Globus pallidus (tissue), 1 donor: ENCODE measurements at places on chromosomes 5 and 9.

- DNase-seq, result no peak
Measured at GRCh38 chr9:124215956-124216355, 41.8 kb upstream of the NEK6 start.

GRCh38 chr9:109401990-109402318 is 81.1 kb upstream of the EPB41L4B start:
- DNase-seq, result no peak

DNA sequence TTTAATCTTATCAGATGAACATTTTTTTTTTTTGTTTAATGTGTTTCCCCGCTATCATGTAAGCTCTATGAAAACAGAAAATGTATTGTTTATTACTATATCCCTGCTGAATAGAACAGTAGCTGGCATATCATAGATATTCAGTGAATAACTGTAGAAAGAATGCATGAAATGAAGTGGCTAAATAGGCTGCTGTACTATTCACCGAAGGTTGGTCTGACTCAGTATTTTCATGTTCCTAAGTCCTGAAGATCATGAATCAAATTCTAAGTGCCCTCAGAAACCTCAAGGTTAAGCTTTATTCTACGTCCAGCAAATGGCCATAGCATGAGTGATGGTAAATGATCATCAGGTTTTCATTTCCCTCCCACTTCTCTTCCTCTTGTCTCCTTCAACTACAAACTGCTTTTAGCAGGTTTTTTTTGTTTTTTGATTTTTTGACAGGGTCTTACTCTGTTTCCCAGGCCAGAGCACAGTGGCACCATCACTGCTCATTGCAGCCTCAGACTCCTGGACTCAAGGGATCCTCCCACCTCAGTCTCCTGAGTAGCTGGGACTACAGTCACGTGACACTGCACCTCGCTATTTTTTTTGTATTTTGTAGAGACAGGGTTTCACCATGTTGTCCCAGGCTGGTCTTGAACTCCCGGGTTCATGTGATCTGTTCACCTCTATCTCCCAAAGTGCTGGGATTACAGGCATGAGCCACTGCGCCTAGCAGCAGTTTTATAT is 19.1 kb upstream of the ZFAND5 start:
- no peak for DNase-seq

- no peak for DNase-seq
Measured at GRCh38 chr9:104819033-104819432, 55.1 kb downstream of the NIPSNAP3B start.

- no peak for DNase-seq
Measured at GRCh38 chr5:110159202-110159601, 469.5 kb downstream of the MAN2A1 start.

- DNase-seq, result no peak
Measured at GRCh38 chr5:57494104-57495098, 11.8 kb upstream of the ACTBL2 start.

- peak; percentile 16 for DNase-seq
Measured at GRCh38 chr5:78355561-78355960, 4.9 kb upstream of the SCAMP1 start.

DNA sequence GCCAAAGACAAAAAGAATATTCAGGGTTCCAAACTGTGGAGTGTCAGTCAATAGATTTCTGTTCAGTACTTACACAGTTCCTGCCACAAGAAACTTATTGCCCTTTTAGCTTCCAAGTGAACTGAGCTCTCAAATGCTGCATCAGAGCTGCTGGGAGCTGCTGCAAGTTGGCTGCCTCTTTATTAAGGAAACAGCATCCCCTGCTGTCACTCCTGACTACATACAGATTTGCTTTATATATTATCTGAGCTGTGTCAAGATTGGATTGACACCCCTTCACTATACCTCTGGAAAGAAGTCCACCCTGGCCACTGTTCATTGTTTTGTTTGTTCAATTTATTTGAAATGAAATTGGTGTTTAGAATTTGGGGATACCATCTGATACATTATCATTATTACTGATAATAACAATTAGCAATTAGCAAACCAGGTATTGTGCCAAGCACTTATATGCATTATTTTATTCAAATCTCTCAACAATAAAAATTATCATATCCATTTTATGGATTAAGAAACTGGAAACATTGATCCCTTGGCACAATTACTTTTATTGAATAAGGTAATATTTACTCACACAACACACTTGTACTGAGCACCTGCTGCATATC is 16.4 kb upstream of the C5orf58 start:
- peak; percentile 46 for DNase-seq

- peak; percentile 45 for DNase-seq
Measured at GRCh38 chr9:100074093-100074492, 24.7 kb downstream of the ERP44 start.

DNA sequence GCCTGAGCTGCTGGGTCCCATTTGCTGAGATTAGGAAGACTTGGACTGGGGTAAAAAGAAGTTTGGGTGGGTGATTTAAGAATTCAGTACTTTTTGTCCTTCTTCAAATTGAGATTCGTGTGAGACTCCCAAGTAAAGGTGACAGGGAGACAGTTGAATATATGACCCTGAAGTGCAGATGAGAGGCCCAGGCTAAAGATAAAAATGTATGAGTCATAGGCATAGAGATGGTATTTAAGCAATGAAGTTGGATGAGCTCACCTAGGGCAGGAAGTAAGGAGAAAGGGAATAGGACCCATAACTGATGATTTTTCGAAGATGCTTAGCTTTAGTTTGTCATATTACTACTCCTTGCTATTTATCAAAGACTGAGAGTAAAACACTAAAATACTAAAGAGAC is 255.9 kb upstream of the ADRA1B start:
- DNase-seq, result no peak

- DNase-seq, result no peak
Measured at GRCh38 chr5:103424453-103425205, 138.0 kb downstream of the NUDT12 start.

DNA sequence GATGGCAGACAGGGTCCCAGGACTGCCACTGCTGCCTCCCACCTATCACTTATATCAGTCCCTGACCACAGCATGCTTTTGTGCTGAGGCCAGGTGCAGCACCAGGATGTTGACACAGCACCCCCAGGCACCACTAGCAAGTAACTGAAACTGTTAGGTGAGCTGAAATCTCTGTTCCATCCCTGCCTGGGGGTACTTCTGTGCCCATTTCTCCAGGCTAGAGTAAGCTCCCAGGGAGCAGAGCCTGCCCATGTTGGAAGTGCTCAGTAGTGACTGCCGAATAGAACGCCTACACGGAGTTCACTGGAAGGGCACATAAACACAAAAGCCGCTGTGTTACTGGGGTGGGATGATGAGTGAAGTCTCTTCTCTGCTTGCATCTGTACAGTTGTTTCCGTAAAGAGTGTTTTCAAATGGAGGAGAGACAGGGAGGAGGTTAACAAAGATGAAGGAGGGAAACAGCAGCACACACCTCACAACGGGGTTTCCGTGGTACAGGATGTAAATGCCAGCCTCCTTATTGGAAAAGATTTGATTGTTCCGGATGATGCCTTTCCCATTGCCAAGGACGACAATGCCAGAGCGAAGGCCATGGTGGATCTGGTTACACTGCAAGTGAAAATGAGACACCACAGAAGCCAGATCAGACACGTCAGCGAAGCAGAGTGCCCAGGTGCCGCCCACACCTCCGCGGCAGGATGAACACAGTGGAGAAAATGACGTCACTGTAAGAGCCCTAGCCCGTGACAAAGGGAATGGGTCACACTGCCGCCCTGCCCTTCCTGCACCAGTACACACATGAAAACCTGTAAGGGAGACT is 43.1 kb downstream of the POLR1E start:
- DNase-seq, result no peak

GRCh38 chr5:38546691-38547146 is 9.7 kb downstream of the LIFR start:
- DNase-seq, result no peak

DNA sequence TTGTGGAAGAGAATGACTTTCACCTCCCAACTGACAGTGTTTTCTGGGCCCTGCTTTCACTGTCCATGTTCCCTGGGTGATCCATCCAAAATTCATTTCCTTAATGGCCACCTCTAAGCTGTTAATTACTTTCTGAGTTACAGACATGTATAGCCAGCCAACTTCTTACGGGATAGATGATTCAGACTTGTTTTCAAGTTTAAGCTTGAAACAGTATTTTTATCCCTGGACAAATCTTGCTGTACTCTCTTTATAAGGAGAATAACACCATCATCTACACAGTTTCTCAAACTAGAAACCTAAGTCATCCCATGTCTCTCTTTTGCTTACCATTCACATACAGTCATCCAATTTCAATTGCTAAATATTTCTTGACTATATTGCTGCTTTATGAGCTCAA is 6.9 kb downstream of the FAM174A start:
- no peak for DNase-seq

GRCh38 chr5:135501965-135502364 is 33.8 kb downstream of the NEUROG1 start:
- DNase-seq, result no peak

DNA sequence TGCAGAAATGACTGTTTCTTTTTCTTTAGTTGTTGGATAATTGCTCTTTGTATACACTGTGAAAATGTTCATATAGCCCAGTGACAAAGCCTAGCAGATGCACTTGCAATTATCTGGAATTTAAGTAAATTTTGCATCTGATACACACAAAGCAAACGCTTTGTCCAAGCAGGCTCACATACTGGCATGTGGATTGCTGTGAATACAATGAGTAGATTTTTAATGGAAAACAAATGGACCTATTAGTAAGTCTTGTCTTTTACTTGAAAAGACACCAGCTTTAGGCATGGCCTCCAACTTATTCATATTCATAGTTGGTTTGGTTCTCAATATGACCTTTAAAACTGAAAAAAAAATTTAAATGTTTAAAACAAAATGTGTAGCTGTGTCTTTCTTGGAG is 1299.8 kb upstream of the WWC1 start:
- peak; percentile 16 for DNase-seq

- DNase-seq, result peak; percentile 54
Measured at GRCh38 chr9:136978865-136979544, 1.7 kb downstream of the PTGDS start.

GRCh38 chr5:1181451-1182359 is 19.7 kb upstream of the SLC6A19 start:
- no peak for DNase-seq

DNA sequence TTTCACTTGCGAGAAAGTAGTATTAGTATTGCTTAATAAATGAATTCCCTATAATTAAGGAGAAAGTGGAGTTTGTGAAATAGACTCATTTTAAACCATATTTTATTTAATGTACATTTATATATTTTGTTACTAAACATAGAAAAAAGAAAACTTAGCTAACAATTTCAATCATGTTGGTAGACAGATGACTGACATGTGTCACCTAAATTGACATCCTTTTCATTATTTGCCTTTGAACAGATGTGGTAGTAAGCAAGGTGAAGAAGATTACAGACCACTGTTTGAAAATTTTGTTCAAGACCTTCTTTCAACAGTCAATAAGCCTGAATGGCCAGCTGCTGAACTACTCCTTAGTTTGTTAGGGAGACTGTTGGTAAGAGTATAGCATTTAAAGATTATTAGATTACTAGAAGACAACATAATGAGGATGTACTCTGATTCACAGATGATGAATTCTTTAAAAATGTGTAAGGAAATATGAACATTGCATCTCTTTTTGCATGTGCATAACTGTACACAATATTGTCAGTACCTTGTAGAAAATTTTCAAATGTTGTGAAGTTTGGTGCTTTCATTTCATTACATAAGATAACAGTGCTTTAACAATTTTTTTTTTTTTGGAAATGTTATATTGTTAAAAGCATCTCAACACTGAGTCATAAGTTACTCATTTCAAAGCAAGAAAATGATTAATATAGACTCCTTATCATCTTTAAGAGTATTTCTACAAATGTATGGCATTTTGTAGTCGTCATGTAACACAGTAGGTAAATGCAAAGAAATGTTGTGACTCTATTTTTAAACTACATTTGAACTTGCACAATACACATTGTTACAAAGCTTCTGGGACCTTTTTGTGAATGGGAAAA is 139.5 kb downstream of the NIPBL start:
- no peak for DNase-seq

DNA sequence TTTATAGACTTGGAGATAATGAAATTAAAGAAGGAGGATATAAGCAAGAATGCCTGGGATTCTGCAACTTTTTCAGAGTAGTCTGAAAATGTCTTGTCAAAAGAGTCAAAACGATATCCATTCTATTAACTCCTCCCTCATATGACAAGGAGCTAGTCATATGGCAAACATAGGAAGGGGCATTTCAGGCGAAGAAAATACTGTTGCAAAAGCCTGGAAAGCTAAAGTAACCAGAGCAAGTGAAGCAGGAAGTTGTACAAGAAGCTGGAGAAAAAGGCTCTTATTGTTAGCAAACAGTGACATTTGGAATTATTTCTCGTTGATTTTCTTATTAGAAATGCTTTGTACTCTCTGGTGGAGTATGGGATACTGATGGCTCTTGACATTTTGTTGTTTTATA is 94.0 kb upstream of the PTPRD start:
- DNase-seq, result no peak

- DNase-seq, result no peak
Measured at GRCh38 chr9:93003552-93004407, 54.7 kb upstream of the SUSD3 start.

- no peak for DNase-seq
Measured at GRCh38 chr9:124251204-124251603, 6.5 kb upstream of the NEK6 start.

DNA sequence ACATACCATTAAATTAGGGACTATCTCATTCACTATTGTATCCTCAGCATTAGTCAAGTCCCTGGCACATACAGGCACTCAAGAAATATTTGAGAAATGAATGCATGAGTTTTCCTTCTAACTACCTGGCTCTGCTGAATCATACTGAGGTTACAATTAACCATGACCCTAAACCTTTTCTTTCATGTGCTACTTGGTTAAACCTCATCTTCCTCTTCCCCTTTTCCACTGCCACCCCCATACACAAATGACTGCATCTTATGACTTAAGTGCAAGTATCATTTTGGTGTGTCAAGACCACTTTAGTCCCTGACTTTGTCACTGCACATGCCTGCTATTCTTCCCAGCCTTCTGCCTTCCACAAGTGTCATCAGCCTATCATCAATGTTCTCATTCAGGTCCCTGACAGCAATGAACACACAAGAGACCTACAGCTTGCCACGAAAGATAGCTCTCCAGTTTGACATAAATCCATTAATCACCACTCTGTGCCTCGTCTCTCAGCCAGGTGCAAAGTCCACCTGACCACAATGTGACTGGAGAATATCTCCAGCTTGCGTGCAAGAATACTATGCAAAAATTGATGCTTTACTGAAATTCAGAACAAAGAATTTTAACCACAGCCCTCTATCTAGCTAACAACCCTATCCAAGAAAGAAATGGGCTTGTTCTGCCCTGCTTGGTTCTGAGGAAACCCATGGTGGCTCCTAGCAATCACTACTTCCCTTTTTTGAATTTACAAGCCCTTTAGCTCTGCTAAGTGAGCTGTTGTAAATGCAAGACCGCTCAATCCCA is 74.5 kb downstream of the MAPKAP1 start:
- DNase-seq, result no peak
